Heart left ventricle (tissue), 16 donors: ENCODE measurements at places on chromosomes 2 and 18. TPM values are rescaled to one million over a fixed set of nuclear protein-coding genes. Genes with fewer than 3 reads are reported as not detected.
A peak's percentile ranks its signal among the peaks of the same experiment; 100 is the strongest.

Gene HNMT
- polyA plus RNA-seq, result 4.5 TPM

Gene GPR39
- polyA plus RNA-seq, result 0.11 TPM

Gene CENPA
- 0.25 TPM for polyA plus RNA-seq

Gene ANKRD30B
- polyA plus RNA-seq, result not detected

Gene SLC9A4
- not detected for polyA plus RNA-seq

Gene PRKAG3
- polyA plus RNA-seq, result not detected

Gene SLC19A3
- 0.40 TPM for polyA plus RNA-seq

Gene RGPD4
- polyA plus RNA-seq, result not detected

Gene POMC
- polyA plus RNA-seq, result 7.8 TPM

DNA sequence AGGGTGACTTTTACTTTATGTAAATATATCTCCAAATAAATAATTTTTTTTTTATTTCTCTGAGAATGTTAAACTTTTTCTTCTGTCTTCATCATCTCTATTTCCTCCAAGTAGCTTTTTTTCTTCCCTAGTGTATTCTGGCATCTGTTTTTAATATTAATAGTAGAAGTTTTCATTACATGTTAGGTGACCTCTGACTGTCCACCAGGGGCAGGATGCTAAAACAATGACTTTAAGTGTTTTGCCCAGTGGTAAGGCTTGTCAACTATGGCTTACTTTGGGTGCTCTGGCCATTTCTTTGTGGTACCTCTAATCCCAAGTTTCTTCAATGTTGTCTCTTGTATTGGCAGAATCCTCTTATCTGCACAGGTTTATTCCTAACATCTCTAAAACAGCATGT is 127.1 kb downstream of the SRBD1 start:
- no peak for DNase-seq

DNA sequence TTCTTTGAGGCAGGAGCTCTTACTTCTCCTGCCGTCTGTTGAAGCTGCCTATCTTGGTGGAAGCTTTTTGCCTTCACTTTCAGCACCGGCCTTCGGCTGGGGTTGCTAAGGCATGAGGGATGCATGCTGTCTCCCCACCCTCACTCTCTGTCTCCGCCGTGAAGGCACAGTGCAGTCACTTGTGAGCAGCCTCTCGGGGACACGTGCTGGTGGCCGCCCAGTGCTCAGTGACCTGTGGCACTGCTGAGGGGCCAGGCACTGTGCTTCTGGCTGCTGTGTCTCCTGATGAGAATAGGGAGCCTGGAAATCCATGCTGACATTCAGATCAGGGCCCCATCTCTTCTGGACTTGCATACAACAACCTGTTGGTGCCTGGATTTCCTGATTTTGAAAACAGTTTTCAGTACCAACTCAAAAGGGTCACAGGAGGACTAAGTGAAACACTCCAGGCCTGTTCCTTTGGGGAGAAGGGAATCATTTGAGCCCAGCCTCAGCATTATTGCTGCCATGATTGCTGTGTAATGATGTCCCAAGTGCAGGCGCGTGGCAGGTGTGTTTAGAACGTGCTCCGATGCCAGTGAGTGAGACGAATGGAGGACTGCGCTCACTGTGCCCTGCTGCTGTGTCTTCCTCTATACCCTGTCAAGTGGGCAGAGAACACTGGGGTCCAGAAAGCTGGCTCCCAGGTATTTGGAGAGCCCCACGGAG is 218.1 kb downstream of the SEPTIN10 start:
- DNase-seq, result no peak

DNA sequence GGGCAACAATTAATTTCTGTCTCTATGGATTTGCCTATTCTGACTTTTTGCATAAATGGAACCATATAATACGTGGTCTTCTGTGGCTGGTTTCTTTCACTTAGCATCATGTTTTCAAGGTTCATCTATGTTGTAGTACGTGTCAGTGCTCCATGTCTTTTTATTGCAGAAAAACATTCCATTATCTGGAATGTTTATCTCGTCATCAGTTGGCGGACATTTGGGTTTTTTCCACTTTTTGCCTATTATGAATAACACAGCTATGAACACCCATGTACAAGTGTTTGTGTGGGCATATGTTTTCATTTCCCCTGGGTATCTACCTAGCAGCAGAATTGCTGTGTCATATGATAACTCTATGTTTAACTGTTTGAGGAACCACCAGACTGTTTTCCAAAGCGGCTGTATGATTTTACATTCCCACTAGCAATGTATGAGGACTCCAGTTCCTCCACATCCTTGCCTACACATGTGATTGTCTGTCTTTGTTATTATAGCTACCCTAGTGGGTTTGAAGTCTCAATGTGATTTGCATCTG is 49.9 kb downstream of the MYO7B start:
- no peak for DNase-seq

GRCh38 chr2:234453216-234453615 is 43.7 kb downstream of the ARL4C start:
- no peak for DNase-seq

- no peak for DNase-seq
Observed at GRCh38 chr18:44125446-44125845, 555.2 kb upstream of the SETBP1 start.

DNA sequence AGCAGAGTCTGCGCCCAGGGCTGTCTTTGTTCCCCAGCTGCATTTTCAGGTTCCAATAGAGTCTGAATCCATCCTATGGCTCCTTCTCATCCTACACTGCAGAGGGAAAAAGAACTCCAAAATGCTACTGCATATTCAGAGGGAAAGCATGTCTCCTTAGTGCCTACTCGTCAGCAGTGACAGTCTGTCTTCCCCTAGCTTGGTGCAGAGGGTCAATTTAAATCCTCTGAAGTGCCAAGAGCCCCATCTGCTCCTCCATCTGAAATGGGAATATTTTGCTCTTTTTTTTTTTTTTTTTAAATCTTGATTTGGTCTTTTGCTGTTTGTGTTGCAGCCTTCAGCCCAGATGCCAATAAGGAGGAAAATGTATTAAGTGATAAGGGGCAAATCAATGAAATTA is 199.3 kb downstream of the RNF144A start:
- DNase-seq, result no peak

DNA sequence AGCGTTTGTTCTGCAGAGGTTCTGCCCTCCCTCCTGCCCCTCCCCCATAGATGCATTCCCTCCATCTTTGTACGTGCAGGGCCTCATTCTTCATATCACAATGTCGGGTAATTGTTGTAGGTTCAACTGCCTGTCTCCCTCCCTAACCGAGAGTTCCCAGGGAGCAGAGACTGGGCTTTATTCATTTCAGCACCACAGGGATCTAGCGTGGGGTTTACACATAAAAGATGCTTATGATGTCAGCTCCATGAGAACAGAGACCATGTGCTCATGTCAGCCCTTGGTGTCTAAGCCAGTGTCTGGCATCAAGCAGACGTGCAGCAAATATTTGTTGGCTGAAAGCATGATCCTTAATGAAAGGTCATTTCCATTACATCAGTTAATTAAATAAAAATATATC is 298.9 kb upstream of the TRIB2 start:
- DNase-seq, result no peak

DNA sequence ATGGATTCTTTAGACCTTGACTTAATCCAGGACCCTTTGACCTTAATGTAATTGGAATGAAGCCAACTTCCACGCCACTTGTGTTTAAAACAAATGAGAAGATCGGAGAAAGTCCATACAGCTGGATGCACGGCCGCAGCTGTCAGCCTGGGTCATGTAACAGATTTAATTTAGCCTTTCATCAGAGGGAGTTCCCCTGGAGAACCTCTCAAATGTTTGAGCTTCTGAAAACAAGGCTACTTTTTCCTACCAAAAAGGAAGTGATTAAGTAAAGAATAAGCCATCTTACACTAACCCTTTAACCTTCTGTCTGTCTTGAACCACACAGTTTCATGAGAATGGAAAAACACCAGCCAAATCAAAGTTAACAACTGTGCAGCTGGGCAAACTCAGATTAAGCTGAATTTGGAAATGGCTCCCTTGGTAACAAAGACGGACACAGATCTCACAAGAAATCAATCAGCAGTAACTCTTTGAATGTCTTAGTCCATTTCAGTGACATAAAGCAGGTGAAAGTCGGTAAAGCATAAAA is 103.6 kb downstream of the DOCK10 start:
- peak; percentile 31 for DNase-seq

DNA sequence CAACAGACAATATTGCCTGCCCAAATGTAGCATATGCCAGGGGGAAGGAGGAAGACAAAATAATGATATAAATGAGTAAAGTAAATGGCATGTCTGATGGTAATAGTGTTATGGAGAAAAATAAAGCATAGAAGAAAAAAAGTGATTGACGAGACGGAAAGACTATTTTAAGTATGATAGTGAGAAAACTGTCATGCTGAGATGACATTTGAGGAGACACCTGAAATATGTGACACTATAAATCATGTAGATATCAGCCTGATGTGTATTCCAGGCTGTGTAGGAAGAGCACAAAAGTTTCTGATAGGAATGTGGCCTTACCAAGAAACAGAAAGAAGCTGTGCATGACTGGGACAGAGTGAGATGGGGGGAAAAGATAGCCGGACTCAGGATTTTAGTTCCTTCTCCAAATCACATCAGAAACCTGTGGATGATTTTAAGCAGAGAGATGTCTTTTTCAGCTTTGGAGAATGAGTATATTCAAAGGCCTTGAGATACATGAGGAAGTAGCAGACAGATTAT is 387.3 kb upstream of the SYT4 start:
- no peak for DNase-seq

DNA sequence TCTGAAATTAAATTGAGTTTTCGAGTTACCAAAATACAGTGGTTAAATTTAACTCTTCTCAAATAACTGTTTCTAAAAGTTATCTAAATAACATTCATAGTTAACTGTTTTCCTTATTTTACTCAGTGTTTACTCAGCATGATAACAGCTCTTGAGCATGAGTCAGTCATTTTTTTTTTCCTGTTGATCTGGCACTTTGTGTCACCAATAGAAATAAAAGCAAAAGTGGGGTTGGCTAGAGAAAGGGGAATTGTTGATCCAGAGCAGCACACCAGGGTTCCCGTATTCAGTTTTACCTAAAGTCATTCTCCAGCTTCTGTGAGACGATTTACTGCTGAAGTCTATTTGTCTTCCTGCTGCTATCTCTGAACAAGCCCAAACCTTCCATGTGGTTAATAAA is 851.6 kb downstream of the DCC start:
- DNase-seq, result no peak

DNA sequence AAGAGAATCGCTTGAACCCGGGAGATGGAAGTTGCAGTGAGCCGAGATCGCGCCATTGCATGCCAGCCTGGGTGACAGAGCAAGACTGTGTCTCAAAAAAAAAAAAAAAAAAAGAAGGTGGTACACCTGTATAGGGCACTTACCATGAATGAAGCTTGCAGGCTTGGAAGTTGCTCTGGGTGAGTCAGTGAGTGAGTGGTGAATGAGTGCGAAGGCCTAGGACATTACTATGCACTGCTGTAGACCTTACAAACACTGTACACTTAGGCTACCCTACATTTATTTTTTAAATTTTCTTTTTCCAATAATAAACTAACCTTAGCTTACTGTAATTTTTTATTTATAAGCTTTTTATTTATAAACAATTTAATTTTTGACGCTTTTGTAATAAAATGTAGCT is 78.4 kb upstream of the ATG16L1 start:
- DNase-seq, result no peak

GRCh38 chr18:2606335-2606734 is 35.0 kb downstream of the NDC80 start:
- no peak for DNase-seq

DNA sequence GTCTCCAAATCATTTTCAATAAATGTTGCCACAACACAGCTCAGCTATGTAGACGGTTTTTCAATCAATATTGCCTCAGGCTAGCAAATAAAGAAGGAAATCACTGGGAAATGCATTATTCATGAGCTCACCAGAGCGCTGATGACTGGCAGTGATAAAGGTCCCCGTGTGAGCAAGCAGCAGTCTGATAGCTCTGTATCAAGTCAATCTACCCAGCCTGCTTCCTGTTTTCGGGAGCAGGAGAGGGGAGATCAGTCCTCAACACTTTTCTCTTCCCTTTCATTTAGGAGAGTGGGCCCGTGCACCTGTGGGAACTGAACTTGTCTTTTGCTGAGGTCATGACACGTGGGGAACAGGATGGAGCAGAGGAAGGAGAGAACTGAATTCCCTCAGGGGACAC is 253.9 kb upstream of the SIX2 start:
- no peak for DNase-seq

DNA sequence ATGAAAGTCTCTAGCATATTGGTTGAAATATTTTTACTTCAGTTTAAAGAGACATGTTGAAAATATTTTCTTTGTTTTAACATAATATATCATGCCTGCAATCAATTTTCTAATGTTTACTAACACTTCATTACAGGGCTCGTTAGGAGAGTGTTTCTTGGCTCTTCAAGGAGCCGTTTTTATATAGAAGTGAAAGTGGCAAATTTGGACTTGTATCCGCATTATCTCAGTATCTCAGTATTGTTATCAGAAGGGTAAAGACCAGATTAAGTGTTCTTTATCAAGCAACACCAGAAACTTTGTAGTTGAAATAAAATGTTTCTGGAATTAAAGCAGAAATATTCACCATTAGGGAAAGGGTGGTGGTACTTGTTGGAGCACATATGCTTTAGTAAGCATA is 97.8 kb downstream of the BABAM2 start:
- DNase-seq, result no peak

DNA sequence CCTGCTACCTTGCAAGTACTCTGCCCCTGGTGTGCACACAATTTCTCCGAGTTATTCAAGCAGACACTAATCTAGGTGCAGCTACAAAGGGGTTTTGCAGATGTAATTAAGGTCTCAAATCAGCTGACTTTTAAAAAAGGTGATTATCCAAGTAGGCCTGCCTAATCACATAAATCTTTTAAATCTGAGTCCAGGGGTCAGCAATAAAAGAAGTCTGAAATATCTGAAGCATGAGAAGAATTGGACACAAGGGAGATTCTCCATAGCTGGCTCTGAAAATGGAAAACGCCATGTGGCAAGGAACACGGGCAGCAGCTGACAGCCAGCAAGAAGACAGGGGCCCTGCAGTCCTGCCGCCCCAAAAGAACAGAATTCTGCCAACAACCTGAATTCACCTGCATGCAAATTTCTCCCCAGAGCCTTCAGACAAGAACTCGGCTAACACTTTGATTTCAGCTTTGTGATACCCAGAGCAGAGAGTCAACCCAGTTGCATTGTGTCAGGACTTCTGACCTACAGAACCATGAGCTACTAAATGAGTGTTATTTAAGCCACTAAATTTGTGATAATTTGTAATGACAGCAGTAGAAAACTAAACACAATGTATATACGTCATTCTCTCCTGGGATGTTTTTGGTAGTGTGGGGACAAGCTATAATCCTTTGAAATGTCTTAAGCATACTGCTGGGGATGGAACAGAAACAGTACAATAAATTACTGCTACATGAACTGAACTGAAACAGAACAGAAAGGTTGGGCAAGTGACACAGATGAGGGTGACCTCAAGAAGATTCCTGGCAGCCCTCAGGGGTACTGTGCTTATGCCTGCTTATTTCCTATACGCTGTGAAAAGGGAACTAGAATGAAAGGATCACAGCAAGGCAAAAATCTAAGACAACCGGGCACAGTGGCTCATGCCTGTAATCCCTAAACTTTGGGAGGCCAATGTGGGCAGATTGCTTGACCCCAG is 3.2 kb downstream of the INO80C start:
- DNase-seq, result no peak
